ENCODE measurements at places on chromosomes 3 and 15. TPM values are rescaled to one million over a fixed set of nuclear protein-coding genes. Genes with fewer than 3 reads are reported as not detected.

SLC24A5 gene
- total RNA-seq: not detected

SPATA12 gene
- not detected for total RNA-seq

GRAMD2A gene
- 0.21 TPM for total RNA-seq

IL5RA gene
- total RNA-seq: 0.12 TPM

PIK3CB gene
- 22.0 TPM for total RNA-seq

SCN11A gene
- total RNA-seq: 0.05 TPM

SLC27A2 gene
- total RNA-seq: 78.0 TPM

Measured in activated T-helper 1 cell treated with anti-CD3 and anti-CD28 coated beads, Interleukin-12 subunit alpha, Interleukin-12 subunit beta, Interleukin-2, Interleukin-4 antibody, amounts not matched to agents 30 ng/mL and 10 ng/mL and 1 ng/mL, durations not matched to agents 14 hours and 24 hours and 36 hours (primary cell).